ENCODE measurements at places on chromosomes 4 and X. TPM values are rescaled to one million over a fixed set of nuclear protein-coding genes. Genes with fewer than 3 reads are reported as not detected.

HAND2 gene
- not detected for total RNA-seq

DNA sequence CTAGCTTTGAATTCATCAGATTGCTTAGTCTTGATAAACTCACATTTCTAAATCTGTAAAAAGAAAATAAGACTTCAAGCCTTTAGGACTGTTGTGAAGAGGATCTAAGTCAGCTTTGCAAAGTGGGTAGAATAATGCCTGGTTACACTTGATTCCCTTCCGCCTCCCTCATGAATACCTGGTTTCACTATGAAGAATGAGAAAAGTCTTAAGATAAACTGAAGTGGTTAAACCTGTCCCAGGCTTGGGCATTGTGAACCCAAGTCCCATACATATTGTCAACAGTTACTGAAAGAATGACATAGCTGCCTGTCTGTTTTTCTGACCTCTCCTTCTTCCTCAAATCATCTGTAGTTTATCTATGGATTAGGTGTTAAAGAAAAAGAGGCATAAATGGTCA lies 16.7 kb upstream of the GBA3 start:
- H3K36me3 ChIP-seq, result no peaks in the 10 kb centered on the region
- H3K4me1 ChIP-seq, result peaks cover 25% of the 10 kb centered on the region
- no peaks in the 10 kb centered on the region for H3K27me3 ChIP-seq
- H3K27ac ChIP-seq, result no peak overlapping the region

TIGD4 gene
- 0.36 TPM for total RNA-seq

AREG gene
- total RNA-seq, result 4.6 TPM

Data from B cell (primary cell).